ENCODE measurements at places on chromosomes 6 and 20.

- peaks cover 4% of the 10 kb centered on the region for H3K4me1 ChIP-seq
- no peaks in the 10 kb centered on the region for H3K27me3 ChIP-seq
- no peak overlapping the region for H3K4me3 ChIP-seq
- DNase-seq: no peak
- peaks cover 25% of the 10 kb centered on the region for H3K36me3 ChIP-seq
These were observed 16.5 kb downstream of the ACTR5 start for GRCh38 chr20:38764567-38765318.

DNA sequence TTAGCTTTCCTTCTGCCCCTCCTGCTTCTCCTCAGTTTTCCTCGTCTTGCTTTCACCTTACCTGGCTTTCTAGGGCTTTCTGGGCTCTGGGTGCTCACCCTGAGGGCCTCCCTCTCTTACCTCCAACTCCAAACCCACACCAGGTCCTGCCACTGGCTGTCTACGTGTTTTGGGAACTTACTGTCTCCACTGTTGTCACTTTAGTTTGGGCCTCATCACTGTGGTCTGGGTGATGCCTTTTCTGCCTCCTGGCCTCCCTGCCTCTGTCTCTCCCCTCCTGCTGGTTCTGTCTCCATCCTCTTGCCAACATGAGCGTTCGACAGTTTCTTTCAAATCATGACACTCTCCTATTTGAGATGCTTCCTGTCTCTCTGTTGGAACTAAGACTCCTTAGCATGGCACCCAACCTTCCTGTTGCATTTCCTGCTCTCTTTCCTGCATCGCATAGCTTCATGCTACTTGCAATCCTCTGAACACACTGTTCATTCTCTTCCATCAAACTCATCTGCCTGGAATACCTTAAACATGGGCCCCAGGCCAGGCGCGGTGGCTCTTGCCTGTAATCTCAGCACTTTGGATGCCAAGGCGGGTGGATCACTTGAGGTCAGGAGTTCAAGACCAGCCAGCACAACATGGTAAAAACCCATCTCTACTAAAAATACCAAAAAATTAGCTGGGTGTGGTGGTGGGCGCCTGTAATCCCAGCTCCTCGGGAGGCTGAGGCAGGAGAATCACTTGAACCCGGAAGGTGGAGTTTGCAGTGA, 5.5 kb downstream of the CD40 start:
- peaks cover 33% of the 10 kb centered on the region for H3K4me1 ChIP-seq
- H3K27me3 ChIP-seq: no peaks in the 10 kb centered on the region
- no peak overlapping the region for H3K27ac ChIP-seq
- H3K36me3 ChIP-seq: peaks cover 45% of the 10 kb centered on the region

GRCh38 chr6:73727114-73727513, 31.1 kb downstream of the CD109 start:
- H3K36me3 ChIP-seq: no peaks in the 10 kb centered on the region
- H3K4me1 ChIP-seq: peaks cover 14% of the 10 kb centered on the region
- H3K4me3 ChIP-seq: no peak overlapping the region
- H3K27ac ChIP-seq: no peak overlapping the region
- H3K27me3 ChIP-seq: no peaks in the 10 kb centered on the region

GRCh38 chr6:21538186-21538798, 55.3 kb upstream of the SOX4 start:
- H3K4me3 ChIP-seq: no peak overlapping the region
- H3K4me1 ChIP-seq: no peaks in the 10 kb centered on the region
- no peaks in the 10 kb centered on the region for H3K27me3 ChIP-seq
- H3K27ac ChIP-seq: no peak overlapping the region
- DNase-seq: no peak
- no peaks in the 10 kb centered on the region for H3K36me3 ChIP-seq

DNA sequence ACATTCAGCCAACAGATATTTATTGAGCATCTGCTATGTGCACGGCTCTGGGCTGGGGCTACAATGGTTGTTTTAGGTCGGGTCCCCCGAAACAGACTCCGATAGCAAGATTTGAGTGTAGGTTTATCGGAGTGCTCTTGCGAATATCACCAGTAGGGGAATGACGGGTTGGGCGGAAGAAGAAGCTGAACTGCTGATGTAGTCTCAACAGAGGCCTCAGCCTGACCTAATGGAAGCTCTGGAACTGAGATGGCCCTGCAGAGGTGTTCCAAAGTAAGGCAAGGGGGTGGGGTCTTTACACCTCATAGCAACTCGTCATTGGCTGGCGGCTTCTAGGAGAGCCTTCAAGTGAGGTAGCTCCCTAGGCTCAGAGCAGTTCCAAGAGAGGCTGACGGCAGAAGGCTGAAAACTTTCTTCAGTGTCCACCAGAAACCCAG, 1.1 kb downstream of the L3MBTL1 start:
- DNase-seq: no peak
- peaks cover 35% of the 10 kb centered on the region for H3K27me3 ChIP-seq
- H3K4me1 ChIP-seq: peaks cover 3% of the 10 kb centered on the region
- H3K36me3 ChIP-seq: no peaks in the 10 kb centered on the region
- no peak overlapping the region for H3K27ac ChIP-seq

GRCh38 chr6:20352346-20352745, 49.3 kb upstream of the E2F3 start:
- DNase-seq: no peak
- H3K4me3 ChIP-seq: no peak overlapping the region
- no peak overlapping the region for H3K27ac ChIP-seq
- no peaks in the 10 kb centered on the region for H3K36me3 ChIP-seq

DNA sequence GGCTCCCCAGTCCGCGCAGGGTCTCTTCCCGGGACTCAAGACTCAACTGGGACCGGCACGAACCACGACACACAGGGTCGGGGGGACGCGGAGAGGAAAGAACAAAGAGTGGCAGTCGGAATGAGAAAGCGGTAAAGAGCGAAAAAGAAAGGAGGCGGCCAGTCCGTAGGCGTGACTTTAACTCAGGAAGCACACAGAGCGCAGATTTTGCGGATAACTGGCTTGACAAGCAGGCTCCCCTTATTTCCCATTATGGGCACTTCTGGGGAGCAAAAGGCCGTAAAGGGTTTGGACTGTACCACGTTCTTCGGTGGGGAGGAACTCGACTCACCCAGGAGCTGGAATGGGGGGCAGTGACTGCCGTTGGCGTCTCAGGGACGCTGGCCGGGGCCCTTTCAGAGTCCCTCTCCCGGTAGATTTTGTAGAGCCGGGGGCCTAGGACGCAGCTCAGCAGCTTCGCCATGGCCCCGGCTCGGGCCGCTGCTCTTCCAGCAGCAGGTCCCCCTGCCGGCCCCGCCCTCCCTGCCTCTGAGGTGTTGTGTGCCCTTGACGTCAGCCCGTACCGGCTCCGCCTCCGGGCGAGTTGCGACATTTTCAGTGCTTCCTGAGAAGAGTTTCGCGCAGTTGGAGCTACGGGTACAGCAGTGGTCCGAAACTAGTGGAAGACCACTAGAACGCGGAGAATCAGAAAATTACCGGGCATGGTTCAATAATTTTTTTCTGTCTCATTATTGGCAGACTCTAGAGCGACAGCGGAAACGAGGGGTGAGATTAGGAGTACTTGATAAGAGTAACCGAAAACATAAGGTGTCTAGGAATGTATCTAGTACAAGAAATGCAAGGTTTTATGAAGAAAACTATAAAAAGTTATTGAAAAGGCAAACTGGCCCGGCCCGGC, at the start of gene ABHD16A:
Gene ABHD16A, minus strand, starts transcription at position 506 of the 898 bp plus-strand sequence. Its CDS starts 43 bp downstream, at position 463.
- no peaks in the 10 kb centered on the region for H3K36me3 ChIP-seq
- H3K4me3 ChIP-seq: peak within 1 kb of the TSS; percentile 95
- H3K27ac ChIP-seq: peak within 1 kb of the TSS; percentile 99
- DNase-seq: peak; percentile 97

DNA sequence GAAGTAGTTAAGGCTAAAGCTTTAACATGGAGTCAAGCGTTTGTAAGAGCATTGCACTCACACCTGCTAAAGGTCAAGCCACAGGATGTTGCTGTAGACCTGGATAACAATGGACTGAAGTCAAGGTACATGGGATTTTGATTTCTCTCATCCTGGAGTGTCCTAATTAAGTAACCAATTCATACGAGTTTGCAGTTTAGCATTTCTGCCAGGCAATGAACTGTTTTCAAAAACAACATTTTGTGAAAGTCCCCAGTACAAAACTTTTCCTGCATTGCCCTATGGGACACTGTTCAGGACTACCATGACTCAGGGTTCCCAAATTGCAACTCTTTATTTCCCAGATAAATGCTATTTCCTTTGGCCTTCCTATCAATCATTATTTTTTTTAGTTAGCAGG, 17.4 kb upstream of the SIRPB1 start:
- H3K27me3 ChIP-seq: no peaks in the 10 kb centered on the region
- peak overlapping the region; percentile 79 for H3K27ac ChIP-seq
- H3K4me1 ChIP-seq: peaks cover 34% of the 10 kb centered on the region
- peaks cover 14% of the 10 kb centered on the region for H3K36me3 ChIP-seq
- no peak for DNase-seq

DNA sequence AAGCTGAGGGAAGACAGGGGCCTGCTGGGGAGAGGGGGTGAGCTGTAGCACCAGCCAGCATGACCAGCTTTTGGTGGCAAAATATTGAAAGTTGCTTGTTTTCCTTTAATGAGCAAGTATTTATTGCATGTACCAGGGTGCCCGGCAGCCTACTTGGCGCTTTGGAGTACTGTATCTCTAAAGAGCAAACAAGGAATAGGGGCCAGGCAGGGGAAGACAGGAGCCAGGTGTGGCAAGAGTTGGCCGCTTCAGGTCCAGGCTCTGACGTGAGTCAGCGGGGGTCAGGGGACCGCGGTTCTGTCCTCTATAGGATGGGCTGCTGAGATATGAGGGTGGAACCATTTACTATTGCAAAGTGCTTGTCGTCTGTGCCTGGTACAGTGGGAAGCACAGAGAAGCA, 63.1 kb downstream of the PSMG4 start:
- H3K4me3 ChIP-seq: no peak overlapping the region
- DNase-seq: no peak
- H3K27ac ChIP-seq: no peak overlapping the region
- H3K4me1 ChIP-seq: peaks cover 24% of the 10 kb centered on the region
- peaks cover 5% of the 10 kb centered on the region for H3K27me3 ChIP-seq

- no peak overlapping the region for H3K4me3 ChIP-seq
- no peak overlapping the region for H3K27ac ChIP-seq
- H3K4me1 ChIP-seq: no peaks in the 10 kb centered on the region
- peaks cover 23% of the 10 kb centered on the region for H3K27me3 ChIP-seq
- H3K36me3 ChIP-seq: no peaks in the 10 kb centered on the region
These were observed 249.1 kb downstream of the OGFRL1 start for GRCh38 chr6:71537717-71538116.

- no peak overlapping the region for H3K4me3 ChIP-seq
- no peak overlapping the region for H3K27ac ChIP-seq
- no peaks in the 10 kb centered on the region for H3K36me3 ChIP-seq
- no peaks in the 10 kb centered on the region for H3K4me1 ChIP-seq
- no peak for DNase-seq
- no peaks in the 10 kb centered on the region for H3K27me3 ChIP-seq
These were observed 744.0 kb upstream of the MAP3K7 start for GRCh38 chr6:91330896-91331295.

GRCh38 chr6:133408543-133408942, 167.4 kb downstream of the EYA4 start:
- no peaks in the 10 kb centered on the region for H3K36me3 ChIP-seq
- no peak for DNase-seq
- no peak overlapping the region for H3K4me3 ChIP-seq
- H3K27me3 ChIP-seq: no peaks in the 10 kb centered on the region
- no peaks in the 10 kb centered on the region for H3K4me1 ChIP-seq

GRCh38 chr6:74574794-74575193, 631.1 kb downstream of the COL12A1 start:
- no peak for DNase-seq
- no peaks in the 10 kb centered on the region for H3K4me1 ChIP-seq
- no peak overlapping the region for H3K4me3 ChIP-seq
- peaks cover 1% of the 10 kb centered on the region for H3K27me3 ChIP-seq

DNA sequence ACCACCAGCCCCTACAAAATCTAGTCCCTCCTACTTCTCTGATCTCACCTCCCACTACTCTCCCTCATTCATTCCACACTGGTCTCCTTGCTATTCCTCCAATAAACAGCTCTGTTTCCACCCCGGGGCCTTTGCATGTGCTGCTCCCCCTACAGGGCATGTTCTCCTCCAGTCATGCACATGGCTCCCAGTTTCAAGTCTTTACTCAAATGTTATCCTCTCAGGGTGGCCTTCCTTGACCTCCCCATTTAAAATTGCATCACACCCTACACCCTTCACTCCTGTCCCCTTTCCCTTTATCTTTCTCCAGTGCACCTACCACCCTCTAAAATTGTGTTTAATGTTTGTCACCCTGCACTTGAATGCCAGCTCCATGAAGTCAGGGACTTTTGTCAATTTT, 174.5 kb downstream of the MRPL14 start:
- H3K4me1 ChIP-seq: no peaks in the 10 kb centered on the region
- peaks cover 10% of the 10 kb centered on the region for H3K36me3 ChIP-seq
- no peak for DNase-seq
- no peak overlapping the region for H3K27ac ChIP-seq
